ENCODE measurements at places on chromosomes 7 and 10.

GRCh38 chr7:99296471-99296870 lies 23.8 kb downstream of the MYH16 start:
- no peak for DNase-seq

DNA sequence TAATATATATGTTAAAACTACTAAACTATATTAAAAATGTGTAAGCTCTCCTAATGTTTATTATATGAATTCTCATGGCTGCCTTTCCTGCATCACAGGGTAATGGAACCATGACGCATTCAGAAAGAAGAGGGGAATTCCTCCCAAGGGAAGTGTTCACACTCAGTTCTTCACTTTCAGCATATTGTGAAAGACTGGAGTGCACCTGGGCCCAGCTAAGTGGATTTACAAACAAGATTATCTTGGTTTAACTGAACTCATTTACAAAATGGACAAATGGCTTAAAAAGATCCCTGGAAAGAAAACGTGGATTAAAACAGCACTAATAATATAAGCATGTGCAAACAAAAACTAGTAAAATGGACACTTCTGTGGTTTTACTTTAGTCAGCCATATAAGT lies 149.8 kb downstream of the DOCK4 start:
- no peak for DNase-seq

DNA sequence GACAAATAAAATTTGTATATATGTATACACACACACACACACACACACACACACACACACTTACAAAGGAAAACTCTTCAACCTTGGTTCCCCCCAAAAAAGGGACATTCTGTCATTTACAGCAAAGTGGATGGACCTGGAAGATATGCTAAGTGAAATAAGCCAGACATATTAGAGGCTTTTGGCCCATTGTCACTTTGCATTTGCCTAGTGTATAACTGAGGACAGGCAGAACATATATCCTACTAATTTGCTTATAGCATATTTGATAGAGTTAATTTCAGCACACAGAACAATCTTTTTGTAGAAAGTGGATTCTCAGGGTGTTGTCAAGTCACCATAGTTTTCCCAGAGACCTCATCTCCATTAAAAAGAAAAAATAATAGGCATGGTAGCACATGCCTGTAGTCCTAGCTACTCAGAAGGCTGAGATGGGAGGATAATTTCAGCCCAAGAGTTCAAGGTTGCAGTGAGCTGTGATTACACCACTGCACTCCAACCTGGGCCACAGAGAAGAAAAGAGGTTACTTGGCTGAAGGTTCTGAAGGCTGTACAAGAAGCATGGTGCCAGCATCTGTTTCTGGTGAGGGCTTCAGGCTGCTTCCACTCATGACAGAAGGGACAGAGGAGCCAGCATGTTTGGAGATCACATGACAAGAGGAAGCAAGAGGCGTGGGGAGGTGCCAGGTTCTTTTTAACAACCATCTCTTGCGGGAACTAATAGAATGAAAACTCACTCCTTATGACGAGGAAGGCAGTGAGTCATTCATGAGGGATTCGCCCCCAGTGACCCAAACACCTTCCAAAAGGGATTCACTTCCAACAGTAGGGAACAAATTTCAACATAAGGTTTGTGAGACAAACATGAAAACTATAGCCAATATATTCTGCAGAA lies 135.6 kb downstream of the TMEM168 start:
- DNase-seq: no peak

DNA sequence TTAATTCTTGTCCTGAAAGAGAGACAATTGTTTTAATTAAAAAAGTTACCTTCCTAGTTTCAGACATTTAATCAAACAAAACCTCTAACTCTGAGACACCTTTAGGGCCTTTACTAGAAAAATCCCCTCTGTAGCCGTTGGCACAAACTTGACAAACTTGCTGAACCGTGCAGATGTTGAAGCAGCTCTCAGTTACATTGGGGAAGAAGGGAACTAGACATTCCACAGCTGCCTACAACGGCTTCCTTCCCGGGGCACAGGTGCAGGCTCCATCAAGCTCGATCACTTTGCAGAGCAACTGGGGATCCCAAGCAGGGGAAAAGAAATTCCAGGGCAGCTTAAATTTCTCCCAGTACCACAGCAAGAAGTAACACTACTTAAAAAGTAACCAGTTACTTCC lies 141.3 kb downstream of the SKAP2 start:
- no peak for DNase-seq

GRCh38 chr10:45673074-45673648 lies 589 bp upstream of the ZFAND4 start:
- no peak for DNase-seq

DNA sequence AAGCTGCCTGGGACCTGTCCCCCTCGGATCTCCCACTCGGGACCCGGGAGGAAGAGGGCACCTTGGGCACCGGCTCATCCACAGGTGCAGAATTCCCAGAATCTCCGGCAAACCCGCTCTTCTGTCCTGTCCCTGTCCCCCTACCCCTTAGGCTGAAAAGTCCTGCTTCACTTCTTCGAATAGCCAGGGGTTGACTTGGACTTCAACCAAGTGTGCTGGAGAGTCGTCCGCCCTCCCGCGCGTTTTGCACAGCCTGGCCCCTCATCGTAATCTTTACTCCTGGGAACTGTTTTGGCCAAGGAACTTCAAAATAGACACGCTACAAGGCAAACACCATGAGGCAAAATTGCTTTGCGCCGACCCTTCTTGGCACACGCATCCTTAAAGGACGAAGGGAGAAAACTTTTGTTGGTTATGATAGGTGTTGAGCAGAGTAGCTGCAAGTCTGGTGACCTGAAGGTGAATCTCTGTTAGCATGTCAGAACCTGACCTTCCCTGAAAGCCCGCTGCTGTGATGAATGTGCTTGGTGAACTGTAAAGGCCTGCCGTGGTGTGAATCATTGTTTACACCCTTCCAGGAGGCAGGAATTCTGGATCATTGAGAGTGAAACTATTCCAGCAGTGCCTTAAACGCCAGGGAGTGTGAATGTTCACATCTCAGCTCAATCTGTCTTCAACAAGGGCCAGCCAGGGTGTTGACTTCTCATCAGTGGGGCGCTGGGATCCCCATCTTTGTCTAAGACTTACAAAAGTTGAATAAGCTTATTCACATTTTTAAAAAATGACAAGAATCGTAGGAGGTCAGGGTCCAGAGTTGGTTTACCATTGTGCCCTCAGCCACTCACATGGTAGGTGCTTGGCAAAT lies 589 bp upstream of the RAPGEF5 start:
- no peak for DNase-seq

- DNase-seq: no peak
These were observed 8.3 kb upstream of the EDRF1 start for GRCh38 chr10:125711110-125711750.

DNA sequence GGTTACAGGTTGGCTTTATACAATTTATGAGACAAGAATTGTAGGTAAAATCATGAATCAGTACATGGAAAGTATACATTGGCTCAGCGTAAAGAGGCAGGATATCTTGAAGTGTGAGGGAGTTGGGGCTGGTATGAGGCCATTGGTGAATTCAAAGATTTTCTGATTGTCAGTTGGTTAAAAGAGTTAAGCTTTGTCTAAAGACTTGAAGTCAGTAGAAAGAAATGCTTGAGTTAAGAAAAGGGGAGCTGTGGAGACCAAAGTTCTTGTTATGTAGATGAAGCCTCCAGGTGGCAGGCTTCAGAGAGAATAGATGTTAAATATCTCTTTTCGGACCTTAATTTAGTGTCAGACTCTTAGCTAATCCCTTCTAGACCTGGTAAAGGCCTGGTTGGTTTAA lies 341.0 kb downstream of the GALNT17 start:
- no peak for DNase-seq

DNA sequence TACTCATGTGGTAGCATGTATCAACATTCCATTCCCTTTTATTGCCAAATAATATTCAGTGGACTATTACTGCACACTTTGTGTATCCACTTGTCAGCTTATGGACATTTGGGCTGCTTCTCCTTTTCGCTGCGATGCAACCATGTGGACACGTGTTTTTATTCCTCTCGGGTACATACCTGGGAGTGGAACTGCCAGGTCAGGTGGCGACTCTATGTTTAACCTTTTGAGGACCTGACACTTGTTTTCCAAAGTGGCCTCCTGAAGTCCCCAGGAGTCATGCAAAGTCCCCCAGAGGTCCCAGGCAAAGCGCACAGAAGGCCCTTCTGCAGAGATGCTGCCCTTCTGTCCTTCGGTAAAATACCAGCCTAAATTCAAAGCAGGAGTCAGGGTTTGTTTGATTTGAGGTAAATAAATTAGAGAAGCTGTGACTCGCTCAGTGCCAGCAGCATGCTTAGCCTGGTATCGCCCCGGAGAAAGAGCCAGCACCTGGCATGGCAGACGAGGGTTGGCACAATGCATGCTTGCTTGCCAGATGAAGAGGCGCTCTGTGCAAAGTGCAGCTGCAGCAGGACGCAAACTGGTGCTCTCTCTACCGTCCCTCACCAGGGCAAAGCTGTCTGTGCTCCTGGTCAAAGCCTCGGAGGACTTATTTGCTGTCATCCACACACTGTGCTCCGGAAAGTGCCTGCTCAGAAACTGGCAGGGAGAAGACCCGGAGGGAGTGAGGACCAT lies 37.8 kb downstream of the HIPK2 start:
- DNase-seq: no peak

DNA sequence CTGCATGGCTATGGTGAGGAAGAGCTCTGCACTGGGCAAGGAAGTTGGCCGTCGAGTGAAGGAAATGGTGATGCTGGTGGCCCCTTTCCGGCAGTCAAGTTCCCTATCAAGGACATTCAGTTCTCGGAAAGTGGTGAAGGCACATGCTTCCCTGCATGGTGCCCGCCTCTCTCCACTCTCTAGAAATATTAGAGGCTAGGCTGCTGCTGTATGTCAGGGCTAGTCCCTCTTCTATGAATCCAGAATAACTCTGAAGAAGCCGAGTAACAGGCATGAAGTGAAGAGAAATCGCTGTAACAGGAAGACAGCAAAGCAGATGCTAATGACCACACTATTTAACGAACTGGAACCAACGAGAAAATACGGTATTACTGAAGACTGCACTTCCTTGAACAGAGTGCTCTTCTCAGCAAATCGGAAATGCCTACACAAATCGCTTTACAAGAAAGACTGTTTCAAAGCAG lies 5.4 kb downstream of the IDI1 start:
- no peak for DNase-seq

- DNase-seq: no peak
These were observed 49.3 kb upstream of the PHF14 start for GRCh38 chr7:10924370-10924769.

GRCh38 chr10:33270971-33271370 lies 63.5 kb downstream of the NRP1 start:
- no peak for DNase-seq

DNA sequence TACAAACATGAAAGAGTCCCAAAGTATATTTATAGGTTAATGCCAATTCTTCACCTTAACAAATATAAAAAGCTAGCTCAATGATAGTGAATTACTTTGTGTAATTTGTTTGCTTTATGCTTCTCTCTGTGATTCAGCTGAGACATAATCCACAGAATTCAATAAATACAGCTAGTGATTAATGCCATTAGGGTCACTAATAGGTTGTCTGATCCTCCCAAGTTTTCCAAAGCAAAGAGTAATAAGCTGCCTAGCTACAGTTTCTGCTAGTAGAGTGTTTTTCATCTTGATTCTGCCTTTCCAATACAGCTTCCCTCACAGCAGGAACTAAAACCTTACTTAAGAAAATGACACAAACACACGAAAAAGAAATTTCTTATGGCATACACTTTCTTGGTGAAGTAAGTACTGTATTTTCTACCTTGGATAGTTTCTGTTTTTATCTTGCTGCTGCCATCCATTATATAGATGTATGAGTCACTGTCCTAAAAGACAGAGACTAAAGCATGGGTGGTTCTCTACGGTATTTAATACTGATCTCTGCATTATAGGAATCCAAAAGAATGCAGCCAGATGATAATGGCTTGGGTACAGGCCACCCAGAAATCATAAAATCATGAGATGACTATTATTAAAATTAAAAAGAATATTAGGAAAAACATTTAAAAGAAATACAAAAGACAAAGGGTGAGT lies 170.0 kb downstream of the TPK1 start:
- no peak for DNase-seq

DNA sequence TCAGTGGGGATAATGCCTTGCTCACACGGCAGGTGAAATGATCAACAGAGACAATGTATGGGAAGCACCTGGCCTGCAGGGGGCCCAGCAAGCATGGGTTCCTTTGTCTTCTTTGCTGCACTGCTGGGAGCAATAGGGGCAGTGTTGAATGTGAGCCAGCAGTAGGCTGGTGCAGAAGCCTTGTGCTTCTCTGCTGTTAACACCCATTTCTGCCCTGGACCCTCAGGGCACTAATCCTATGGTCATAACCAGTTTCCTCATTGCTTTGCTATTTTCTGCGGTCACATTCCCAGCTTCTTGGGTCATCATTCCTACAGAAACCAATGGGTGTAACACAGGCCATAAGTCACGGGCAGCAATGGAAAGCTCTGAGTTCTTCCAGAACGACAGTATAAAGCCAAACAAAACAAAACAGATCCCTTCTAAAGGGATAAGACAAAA lies 10.9 kb upstream of the LGI1 start:
- DNase-seq: no peak

DNA sequence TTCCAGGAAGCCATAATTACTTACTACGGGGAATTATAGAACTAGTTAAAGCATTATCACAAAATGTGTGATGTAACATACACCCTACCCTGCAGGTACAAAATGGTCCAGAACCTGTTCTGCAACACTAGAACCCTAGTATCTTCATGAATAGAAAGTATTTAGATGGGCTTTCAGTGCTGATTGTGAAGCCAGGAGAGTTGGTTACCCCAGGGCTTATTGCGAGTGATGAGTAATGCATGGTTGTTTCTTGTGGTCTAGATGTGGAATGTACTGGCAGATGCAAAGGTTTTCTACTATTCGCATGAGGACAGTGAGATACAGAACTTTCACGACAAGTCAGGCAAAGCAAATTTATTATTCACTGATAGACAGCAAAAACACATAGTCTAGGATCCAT lies 33.6 kb upstream of the AGR3 start:
- no peak for DNase-seq

GRCh38 chr7:75989500-75990388 lies 4.7 kb downstream of the TMEM120A start:
- DNase-seq: no peak

DNA sequence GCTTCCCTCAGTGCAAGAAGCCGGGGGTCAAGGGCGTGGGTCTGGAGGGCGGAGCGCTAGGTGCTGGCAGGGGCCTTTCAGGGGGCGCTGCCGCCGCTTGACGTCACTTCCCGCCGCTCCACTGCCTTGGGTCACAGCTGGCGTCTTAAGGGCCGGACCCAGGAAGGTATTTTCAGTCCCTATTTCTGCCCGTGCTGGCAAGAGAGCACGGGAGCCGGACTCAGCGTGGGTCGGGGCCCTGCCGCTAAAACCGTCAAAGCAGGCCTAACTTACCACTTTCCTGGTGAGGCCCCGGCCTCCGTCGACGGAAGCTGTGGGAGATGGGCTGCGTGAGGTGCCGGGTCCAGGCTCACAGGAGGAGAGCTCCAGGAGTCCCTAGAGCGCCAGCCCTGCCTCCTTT lies 12.0 kb downstream of the VAX1 start:
- DNase-seq: no peak
